ENCODE measurements at places on chromosomes 11 and 22.

- no peak for DNase-seq
Measured at GRCh38 chr11:27217948-27218420, 145.0 kb downstream of the CCDC34 start.

- peak; percentile 53 for DNase-seq
Measured at GRCh38 chr11:2930704-2931419, 1.6 kb upstream of the PHLDA2 start.

GRCh38 chr11:111540114-111540936 lies at the start of gene LAYN:
Gene LAYN (plus strand): TSS chr11:111540720. CDS start chr11:111540844, 124 bp downstream.
- DNase-seq, result no peak

DNA sequence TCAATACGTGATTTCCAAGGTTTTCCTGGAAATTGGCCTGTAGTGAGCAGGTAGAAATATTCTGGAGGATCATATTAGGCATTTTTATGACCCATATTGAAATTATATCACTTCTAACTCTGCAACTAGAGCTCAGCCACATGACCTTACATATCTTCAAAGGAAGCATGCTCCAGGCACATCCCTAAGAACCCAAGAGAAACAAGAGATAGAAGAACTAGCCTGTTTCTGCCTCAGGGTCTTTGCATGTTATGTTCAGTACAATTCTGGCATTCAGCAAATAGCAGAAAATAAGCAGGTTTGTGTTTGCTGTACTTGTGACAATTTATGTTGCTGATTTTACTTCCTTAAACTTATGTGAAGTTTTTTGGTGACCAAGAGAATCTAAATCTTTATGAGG lies 663.7 kb upstream of the ANO5 start:
- no peak for DNase-seq

- no peak for DNase-seq
Measured at GRCh38 chr11:114218508-114218907, 77.7 kb upstream of the NNMT start.

- DNase-seq, result no peak
Measured at GRCh38 chr11:26095340-26095739, 236.6 kb upstream of the ANO3 start.

DNA sequence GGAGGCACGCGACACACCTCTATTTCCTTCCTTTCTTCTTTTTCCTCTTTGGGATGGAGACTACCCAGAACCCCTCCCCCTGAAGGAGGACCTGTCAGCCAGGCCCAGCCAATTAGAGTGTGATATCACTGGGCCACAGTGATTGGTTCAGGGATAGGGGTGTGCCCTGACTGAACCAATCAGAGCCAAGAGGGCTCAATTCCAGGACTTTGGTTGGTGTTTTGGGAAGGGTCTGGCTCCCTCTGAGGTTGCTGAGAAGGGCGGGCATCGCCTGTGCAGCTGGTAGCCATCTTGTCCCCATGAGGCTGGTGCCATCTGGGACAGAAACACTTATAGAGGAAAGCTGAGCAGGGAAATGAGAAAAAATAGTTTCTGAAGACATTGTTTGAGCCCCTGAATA lies 71.4 kb downstream of the CHST1 start:
- DNase-seq, result no peak

DNA sequence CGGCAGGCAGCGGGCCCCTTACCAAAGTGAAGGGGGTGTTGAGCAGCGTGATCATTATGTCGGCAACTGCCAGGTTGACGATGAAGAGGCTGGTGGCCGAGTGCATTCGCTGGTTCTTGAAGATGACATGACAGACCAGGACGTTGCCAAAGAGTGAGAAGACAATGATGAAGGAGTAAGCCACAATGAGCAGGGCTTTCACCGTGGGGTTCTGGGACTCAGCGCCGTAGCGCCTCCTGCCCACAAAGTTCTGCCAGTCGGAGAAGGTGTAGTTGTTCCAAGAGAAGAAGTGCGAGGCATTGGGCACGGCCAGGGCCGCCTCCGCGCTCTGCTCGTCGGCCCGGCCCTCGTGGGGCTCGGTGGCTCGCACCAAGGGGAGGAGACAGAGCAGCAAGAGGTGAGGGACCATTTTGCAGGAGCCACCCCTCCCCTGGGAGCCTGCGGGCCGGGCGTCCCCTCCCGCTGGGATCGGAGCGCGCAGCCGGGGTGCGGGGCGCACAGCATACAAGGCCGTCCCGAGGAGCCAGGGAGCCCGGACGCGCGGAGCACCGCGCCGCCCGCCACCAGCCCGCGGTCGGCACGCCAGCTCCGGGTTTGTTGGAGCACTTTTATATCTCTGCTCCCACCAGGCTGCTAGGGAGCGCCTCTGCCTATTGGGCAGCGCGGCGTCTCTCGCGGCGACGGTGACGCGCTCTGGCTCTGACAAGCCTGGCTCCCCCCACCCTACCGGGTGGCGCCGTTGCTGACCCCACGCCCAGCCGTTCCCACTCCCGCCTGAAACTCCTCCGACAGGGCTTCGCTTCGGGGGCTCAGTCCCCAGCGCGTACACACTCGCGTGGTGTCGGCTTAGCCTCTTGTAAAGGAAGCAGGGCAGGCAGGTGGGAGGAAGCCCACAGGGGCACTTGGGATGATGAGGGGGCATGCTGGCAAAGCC lies at the start of gene GPR83:
GPR83 (minus strand) TSS at position 581 of the 934 bp plus-strand sequence; CDS start at position 409, 172 bp downstream.
- peak; percentile 71 for DNase-seq

DNA sequence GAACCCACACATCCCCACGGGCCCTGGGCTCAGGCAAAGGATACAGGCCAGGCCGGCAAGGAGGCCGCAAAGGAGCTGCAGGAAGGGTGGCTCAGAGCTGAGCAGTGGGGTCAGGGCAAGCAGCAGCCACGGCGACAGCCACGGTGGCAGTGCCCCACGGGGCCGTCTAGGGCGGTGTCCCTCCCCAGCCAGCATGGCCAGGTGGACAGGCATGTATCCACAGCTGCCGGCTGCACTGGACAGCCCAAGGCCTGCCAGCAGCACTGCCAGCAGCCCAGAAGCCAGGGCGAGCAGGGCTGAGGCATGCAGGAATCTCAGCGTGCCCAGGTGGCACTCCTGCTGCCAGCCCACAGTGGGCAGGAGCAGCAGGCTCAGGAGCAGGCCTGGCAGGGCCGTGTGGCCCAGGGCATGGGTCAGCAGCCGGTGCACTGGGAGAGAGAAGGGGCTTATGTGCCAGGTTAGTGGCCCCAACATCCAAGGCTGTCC lies 3.9 kb downstream of the RHBDD3 start:
- DNase-seq, result no peak

- DNase-seq, result peak; percentile 86
Measured at GRCh38 chr11:17846852-17847453, 112.4 kb downstream of the KCNC1 start.

DNA sequence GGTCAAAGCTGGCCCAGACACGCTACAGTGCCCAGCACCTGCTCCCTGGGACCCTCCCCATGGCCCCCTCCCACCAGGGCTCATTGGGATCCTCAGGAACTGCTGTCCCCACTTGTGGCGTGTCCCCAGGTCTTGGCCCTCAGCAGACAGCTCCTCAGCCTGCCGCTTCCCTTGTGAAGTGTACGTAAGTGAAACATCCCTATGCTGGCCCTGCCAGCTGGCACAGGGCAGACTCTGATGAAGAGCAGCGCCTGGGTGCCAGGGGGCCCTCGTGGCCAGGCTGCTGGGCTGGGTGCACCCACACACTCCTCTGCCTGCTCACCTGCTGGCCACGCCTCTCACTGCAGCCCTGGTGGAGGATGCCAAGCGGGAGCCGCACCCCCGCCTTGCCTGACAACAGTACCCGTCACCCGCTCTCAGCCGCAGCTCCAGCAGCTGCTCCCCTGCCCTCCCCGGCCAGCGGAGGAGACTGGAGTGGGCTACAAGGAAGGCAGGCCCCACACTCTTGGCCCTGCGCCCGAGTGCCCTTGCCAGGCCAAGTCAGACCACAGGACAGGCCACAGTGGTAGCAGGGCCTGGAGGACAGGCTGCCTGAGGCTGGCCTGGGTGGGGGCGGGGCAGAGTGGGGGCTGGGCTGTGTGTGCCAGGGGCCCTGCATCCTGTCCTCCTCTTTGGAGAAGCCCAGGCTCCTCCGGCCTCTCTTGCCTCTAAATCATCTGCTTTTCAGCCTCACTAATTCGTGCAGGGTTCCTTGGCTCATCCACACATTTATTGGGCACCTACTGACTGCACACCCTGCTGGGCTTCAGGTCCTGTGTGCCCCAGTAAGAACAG lies 39.5 kb downstream of the IGF2 start:
- DNase-seq, result no peak

DNA sequence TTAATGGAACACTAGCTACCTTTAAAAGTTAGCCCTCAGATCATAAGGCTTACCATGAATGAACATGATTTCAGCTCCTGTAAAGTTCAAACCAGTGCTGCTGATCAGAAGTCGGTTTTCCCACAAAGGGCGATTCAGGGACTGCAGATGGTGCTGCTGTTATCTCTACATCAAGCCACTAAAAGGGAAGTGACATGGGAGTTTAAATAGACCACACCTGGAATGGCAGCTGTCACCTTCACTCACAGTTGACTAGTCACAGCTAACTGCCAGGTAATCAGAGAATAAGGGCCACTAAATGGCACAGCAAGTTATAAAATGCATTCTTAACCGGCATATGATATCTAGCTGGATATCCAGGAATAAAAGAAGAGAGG lies 581.1 kb upstream of the ARHGAP42 start:
- DNase-seq, result no peak

DNA sequence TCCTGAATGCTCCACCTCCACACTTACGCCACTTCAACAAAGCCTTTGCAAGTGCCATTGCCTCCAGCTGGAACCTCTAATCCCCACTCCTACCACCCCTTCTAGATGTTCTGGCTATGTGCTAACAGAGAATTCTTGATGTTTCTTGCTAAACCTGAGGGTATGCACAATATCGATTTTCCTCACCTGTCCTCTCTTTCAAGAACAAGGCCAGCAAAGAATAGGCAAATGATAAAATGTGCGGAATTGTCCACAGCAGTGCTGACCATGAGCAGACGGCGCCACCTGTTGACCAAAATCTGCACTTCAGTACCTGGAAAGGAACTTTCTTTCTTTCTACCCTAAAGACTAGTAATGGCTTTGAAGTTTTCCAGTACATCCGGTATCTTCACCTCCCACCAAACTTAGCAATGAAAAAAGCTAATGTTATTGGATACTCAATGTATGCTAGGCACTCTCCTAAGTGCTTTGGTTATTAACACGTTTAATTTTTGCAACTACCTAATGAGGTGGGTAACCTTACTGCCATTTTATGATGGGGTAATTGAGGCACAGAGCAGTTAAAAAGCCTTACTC lies 3.4 kb downstream of the TIMM10 start:
- DNase-seq, result peak; percentile 71

DNA sequence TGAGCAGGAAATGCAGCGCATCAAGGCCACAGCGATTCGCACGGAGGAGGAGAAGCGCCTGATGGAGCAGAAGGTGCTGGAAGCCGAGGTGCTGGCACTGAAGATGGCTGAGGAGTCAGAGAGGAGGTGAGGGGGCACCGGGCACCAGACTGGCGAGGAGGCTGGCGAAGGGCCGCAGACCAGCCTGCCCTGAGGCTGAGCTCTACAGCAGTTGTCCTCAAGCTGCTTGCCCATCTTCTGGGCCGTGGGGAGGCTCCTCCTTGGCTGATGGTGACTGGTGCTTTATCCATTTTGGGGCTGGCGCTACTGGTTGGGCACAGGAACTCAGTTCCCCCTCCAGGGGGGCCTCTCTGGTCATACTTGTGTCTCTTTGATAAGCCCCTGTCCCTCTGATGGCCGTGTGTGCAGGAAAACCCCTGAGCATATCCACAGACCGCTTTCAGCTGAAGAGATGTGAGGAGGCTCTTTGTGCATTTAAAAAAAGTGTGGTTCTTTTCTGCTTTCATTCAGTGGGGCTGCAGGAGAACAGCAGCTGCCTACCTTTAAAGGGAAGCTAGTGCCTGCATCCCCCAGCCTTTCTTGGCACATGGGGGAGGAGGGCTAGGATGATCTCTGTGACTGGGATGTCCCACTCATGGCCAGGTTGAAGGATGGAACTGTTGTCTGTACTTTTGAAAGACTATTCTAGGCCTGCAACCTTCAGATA lies 46.3 kb upstream of the CABP7 start:
- DNase-seq, result no peak

DNA sequence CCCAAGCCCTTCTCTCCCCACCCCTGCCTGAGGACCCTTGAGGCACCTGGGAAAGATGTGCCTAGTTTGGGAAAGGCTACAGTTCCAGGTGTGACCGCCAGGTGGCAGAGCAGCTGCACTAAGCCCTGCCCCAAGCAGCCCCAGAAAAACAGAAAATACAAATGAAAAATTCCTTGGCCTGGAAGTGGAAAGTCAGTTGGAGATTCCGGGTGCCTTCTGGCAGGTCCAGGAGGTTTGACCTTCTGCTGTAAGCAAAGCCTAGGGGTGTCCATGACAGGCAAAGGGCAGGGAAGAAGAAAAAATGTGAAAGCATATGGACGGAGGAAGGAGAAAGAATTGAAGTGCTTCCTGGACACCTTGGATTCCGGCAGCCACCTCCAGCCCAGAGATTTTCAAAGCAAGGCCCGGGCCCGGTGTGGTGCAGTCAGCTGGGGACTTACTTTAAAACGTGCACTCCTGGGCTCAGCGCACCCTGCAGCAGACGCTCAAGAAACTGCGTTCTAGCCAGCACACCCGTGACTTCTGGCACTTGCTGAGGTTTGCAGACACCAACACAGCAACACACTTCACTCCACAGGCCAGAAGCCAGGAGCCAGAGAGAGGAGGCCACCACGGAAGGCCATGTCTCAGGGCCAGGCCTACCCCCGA lies 37.3 kb upstream of the SLC22A12 start:
- peak; percentile 95 for DNase-seq

DNA sequence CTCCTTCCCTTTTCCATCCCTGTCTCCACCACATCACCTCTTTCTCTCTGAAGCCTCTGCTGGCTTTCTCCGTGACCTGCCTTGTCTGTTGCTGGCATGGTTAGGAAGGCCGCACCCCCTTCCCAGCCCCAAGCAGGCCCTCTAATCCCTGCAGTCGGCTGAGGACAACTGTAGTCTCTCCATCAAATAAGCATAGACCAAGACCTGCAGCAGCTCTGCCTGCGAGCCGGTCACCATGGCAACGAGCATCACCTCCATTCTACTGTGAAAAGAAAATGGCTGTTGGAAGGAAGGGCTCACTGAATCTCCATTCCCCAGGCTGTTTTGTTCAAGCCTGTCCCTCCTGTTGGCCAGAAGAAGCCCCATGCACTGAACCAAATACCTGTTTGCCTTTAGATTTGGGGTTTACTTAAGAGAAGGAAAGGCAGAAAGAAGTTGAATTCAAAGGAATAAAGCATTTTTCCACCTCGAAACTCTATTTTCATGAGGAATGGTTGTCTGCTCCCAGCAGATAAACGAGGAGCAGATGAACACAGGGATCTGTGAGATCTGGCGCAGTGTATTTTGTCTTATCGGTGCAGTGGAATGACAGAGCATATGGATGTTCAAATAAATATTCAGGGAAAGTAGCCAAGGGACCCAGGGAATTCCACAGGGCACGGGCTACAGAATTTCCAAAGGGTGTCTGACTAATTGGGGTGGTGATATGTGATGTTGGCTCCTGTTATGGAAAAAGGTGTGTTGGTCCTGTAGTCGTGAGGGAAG lies 113.1 kb upstream of the TTC12 start:
- peak; percentile 87 for DNase-seq
